ENCODE measurements at places on chromosomes 13 and 19.

DNA sequence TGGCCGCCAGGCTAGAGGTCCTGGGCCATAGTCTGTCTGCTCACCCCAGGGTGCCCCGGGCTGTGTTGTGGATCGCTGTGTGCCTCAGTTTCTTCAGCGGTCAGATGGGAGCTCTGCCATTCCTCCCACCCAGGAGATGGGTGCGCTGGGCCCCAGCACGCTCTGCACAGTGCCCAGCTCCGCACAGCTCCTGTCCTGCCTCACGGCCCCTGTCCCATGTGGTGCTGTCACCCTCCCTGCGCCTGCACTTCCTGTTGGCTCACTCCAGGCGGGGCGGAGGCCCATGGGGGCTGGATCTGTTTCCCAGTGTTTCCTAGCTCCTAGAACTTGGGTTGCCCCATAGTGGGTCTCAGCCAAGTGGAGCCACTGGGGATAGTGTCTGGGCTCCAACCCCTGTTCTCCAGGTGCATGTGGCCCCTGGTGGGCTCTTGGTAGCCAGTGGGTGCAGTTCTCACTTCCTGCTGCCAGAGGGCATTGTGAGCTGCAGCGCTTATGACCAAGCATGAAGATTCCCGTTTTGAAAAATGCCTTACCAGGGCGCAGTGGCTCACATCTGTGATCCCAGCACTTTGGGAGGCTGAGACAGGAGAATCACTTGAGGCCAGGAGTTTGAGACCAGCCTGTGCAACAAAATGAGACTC lies 69.8 kb downstream of the KDM4B start:
- peak; percentile 27 for DNase-seq

DNA sequence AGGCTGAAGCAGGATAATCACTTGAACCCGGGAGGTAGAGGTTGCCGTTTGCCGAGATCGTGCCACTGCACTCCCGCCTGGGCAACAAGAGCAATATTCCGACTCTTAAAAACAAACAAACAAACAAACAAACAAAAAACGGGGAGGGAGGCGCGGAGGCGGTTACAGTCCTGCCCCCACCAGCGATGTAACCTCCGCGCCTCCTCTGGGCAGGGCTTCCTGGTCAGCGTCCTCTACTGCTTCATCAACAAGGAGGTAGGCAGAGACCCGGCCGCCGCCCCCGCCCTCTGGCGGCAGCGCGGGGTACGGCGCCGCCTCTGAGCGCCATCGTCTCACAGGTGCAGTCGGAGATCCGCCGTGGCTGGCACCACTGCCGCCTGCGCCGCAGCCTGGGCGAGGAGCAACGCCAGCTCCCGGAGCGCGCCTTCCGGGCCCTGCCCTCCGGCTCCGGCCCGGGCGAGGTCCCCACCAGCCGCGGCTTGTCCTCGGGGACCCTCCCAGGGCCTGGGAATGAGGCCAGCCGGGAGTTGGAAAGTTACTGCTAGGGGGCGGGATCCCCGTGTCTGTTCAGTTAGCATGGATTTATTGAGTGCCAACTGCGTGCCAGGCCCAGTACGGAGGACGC lies 10.2 kb downstream of the SNRPD2 start:
- DNase-seq = peak; percentile 90

DNA sequence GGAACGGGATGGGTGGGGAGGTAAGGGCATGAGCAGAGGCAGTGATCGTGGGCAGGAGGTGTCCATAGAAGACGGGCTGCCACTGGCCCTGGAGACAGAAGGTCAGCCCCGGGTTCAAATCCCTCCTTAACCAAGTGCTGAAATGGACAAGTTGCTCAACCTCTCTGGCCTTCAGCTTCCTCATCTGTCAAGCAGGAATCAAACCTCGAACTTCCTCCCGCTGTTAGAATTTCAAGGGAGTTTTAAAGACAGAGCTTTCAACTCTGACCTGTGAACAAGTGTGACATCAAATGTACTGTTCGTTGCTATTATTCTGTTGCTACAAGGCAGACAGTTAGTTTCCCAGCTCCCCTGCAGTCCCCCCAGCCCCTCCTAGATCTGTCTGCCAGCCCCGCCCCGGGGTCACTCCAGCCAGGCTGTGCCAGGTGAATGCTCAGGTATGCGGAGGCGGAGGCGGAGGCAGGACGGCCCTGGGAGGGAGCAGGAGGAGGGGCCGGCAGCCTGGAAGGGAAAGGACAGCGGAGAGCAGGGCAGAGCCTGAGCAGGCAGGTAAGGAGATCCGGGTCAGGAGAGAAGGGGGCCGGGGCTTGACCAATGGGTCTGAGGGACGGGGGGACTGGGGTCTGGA lies at the start of gene EPS8L1:
Gene EPS8L1 (plus strand): TSS at position 499 of the 628 bp plus-strand sequence. CDS start 576 bp downstream, outside the sequence.
- no peak for DNase-seq

DNA sequence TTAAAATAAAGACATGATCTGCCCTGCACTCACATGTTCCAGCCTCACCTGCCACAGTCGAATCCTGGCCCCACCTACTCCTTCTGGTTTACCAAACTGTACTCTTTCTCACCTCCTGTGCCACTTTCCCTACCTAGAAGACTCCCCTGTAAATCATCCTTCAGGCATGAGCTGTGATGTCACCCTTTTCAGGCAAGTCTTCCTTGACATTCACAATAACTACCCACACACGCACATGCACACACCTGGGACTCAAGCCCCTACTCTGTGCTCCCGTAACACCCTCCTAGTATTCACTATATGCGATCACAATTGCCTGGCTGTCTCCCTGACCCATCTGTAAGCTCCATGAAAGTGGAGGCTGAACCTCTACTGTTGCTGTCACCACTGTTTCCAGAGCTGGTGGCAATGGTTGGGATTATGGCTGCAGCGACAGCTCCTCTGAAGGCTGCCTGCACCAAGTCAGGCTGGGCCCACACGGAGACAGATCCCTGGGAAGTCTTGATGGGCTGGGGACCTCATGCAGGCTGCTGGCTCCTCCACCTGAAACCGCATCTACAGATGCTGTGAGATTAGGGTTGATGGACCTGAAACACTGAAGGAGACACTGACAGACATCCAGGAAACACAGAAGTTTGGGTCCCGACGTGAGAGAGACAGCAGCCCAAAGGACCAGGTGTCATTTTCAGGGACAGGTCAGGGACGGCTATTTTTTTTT lies 611.1 kb downstream of the UQCRFS1 start:
- DNase-seq = no peak

DNA sequence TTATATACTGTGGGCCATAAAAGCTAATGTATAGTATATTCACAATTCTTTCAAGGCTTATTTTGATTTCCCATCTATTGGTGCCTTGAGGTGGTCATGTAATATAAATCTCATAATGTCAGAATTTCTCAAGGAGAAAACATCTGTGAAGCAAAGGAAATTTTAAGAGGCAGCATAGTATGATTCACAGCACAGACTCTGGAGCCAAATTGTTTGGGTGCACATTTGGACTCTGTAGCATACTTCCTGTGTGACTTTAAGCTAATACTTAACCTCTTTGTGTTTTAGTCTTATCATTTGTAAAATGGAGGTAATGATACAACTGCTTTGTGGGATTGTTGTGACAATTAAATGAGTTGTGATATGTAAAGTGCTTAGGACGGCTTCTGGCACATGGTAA lies 67.6 kb downstream of the PIBF1 start:
- no peak for DNase-seq

DNA sequence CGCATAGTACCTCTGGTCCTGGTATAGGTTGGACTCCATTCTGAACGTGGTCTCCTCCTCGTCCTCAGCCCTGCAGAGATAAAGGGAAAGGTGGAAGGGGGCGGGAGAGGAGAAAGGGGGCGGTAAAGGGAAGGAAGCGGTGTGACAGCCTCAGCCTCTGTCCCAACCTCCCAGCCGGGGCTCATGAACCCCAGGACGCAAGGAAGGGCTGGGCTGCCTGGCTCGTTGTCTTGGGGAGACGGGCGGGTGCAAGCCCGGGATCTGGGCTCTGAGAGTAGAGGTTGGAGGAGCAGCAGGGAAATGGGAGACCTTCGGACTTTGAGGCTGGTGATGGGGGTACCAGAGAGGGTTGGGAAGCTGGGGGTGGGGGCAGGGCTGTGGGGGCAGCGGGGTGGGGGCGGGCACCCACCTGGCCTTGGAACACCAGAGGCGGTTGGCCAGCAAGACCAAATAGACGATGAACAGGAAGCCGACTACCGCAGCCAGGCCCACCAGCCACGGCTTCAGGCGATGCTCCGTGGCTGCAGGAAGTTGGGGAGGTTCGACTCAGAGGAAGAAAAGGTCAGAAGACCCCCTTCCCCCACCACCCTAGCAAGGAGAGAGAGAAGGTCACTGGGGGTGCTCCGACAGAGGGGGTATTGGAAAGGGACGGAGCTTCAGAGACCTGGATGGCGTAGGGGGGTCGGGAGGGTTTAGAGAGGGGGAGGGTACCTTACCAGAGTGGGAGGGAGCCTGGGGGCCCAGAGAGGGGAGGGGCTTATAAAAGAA lies 1.7 kb downstream of the SMIM24 start:
- DNase-seq = no peak

GRCh38 chr13:102386461-102386860 lies 15.4 kb downstream of the FGF14 start:
- DNase-seq = no peak

- DNase-seq = no peak
These were observed 319.0 kb upstream of the PCDH20 start for GRCh38 chr13:61734683-61735082.

DNA sequence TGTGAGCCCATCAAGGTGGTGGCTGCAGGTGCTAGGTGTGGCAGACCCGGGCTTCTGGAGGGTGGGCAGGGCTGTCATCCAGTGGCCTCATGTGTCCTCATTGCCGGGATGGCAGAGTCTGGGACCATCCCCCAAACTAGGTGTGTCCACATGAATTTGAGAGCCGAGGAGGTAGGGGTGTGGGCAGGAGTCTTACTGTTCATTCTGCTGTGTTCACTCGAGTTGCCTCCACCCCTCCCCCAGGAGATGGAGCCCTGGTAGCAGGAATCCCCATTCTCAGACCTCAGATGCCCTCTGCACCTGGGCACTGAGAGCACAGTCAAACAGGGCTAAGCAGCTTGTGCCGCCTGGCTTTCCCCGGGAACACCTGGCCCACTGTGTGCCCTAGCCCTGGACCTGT lies 22.4 kb downstream of the NAXD start:
- no peak for DNase-seq
